BE2C (cell line): ENCODE measurements at places on chromosomes 1 and 21.

DNA sequence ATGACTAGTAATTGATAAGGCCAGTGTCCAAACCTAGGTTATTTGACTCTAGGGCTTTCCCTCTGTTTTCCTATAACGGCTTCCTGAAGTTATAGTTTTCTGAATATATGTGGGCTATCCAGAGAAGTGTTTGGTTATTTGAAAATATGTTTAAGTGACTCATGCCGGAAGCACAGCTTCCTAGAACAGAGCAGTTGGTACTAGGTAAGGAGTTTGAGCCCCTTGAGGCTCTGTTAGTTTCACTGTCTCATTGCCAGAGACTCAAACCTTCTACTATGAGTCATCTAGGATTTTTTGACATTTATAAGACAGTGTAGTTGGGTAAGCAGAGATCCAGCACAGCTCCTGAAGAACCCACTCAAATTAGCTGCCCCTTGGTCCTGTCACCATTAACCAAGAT lies 27.1 kb upstream of the LEPR start:
- no peak for DNase-seq

DNA sequence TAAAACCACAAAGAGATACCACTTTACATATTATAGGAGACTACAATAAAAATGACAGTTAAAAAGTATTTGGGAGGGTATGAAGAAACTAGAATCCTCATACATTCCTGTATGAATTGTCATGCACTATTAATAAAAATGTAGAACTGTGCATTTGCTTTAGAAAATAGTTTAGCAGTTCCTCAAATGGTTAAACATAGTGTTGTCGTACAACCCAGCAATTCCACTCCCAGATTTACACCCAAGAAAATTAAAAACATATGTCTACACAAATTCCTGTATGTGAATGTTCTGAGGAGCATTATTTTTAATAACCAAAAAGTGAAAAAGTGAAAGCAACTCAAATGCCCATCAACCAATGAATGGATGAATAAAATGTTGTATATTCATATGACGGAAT lies 23.1 kb upstream of the PDE4B start:
- no peak for DNase-seq

DNA sequence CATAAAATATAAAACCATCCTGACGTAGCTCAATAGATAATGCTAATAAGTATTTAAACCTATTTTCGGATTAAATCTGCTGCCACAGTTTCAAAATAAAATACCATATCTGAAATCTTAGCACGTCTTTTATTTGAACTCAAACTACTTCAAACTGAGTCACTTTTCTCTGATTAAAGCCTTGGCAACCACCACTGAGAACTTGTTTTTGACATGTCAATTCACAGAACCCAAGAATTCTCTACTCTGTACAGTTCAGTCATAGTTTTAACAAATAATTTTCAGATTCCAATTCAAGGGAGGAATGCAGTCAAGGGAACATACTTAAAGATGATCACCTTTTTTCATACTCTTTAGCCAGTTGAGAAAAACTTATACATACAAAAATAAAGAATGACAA lies 643.2 kb downstream of the KCNT2 start:
- no peak for DNase-seq

- no peak for DNase-seq
These were observed 229.6 kb upstream of the JUN start for GRCh38 chr1:59013276-59013927.

DNA sequence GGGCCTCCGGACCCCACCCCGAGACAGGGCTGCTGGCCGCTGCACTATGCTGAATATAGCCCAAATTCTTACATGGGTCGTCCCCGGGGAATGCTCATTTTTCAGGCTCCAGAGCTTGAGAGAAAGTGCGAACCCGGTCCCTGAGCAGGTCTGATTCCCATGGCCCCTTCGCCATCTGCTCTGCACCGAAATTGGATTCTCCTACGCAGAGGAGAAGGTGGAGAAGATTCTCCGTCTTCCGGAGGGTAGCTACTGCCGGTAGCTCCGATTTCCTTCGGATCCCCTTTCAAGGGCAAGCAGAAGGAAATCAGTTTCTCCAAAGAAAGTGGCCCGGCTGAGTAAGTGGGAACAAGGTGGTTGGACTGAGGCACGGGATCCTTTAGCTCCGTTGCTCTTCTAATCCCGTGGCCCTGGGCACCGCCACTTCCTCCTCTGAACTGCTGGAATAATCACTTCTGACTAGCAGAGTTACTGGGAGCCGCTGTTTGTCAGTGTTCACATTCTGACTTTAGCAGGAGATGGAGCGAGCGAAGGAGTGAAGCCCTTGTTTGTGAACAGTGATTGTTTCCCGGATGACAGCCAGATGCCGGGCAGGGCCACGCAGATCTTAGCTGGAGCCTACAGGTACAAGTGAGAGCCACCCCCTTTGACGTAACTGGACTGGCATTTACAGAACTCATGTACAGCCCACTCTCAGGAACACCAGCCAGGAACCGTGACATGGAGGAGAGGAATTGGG lies 1.1 kb upstream of the ZNF496 start:
- no peak for DNase-seq

DNA sequence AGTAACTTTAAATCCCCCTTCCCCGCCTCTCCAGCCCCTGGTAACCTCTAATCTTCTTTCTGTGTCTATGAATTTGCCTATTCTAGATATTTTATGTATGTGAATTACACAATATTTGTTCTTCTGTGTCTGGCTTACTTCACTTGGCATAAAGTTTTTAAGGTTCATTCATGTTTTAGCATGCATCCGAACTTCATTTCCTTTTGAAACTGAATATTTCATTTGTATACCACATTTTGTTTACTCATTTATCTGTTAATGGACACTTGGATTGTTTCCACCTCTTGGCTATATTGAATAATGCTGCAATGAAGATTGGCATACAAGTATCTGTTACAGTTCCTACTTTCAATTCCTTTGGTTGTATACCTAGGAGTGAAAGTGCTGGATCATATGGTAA lies 205.3 kb downstream of the TM2D1 start:
- DNase-seq, result no peak

DNA sequence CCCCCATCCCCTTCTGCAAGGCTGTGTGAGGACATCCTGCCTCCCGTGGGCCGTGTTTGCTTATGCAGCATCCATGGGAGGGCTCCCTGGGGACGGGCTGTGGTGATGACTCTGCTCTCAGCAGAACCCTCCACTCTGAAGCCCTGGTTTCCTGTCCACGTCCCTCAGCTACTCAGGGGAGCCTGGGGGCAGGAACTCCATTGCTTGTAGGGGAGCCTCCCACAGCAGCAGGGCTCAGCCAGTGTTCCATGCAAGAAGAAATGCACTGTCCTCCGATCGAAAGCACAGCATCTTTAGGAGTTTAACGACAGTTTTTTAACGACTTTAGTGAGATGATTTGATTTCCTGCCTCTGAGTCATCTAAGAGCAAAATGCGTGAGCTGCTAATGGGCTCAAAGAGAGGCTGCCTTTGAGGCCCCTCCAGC lies 8.3 kb upstream of the KCNAB2 start:
- peak; percentile 85 for DNase-seq

- DNase-seq, result no peak
These were observed 84.2 kb downstream of the ASH1L start for GRCh38 chr1:155478270-155478852.

- DNase-seq, result no peak
These were observed 19.4 kb upstream of the EFNA1 start for GRCh38 chr1:155108296-155108695.

DNA sequence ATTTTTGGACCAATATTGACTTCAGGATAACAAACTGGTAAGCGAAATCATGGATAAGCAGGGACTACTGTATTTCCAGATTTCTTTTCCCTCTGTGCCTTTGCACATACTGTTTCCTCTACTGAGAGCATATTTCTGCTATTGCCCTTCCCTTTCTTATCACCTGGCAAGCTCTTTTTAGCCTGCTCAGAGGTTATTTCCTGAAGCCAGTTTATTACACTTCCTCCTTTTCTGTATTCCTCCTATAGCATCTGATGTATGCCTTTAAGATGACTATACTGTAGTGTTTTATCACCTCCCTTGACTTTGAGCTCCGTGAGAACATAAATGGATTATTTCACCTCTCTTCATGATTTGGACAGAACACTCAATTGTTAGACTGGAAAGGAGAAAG lies 49.0 kb downstream of the MAGI3 start:
- DNase-seq, result no peak

DNA sequence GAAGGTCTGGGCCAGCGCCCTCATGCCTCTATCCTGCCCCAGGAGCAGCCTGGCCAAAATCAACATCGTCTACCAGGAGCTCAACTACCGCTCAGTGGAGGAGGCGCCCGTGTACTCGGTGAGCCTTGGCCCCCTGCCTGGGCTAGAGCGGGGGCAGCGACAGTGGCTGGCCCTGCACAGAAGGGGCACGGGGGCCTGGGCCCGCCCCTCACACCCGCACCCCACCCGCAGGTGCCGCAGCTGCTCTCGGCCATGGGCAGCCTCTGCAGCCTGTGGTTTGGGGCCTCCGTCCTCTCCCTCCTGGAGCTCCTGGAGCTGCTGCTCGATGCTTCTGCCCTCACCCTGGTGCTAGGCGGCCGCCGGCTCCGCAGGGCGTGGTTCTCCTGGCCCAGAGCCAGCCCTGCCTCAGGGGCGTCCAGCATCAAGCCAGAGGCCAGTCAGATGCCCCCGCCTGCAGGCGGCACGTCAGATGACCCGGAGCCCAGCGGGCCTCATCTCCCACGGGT lies 10.8 kb downstream of the SCNN1D start:
- DNase-seq, result peak; percentile 69

DNA sequence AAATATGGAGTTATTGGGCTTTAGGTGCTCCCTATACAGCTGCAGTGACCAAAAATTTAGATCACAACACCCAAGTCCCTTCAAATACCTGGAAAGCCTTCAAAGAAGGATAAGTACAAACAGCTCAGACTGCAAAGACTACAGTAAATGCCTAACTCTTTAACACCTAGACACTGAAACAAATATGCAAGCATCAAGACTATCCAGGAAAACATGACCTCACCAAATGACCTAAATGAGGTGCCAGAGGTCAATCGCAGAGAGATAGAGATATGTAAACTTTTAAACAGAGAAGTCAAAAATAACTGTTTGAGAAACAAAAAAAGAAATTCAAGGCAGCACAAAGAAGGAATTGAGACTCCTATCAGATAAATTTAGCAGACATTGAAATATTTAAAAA lies 753.8 kb upstream of the B3GALT2 start:
- DNase-seq, result no peak

DNA sequence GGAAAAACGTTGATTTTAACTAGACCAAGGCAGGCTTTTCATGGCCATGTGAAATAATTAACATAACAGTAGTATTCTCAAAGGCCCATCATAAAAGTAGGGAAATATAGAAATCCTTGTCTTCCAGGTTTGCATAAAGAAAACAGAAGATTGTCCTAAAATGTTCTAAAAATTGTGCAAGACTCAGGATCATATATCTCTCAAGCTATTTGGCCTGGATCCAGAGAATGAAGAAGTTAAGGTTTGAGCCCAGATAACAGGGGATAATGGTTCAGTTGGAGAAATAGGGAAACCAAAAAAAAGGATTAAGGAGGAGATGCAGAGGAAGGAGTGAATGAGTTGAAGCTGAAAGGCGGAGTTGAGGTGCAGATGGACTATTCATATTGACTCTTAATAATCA lies 555.5 kb upstream of the NR5A2 start:
- no peak for DNase-seq

DNA sequence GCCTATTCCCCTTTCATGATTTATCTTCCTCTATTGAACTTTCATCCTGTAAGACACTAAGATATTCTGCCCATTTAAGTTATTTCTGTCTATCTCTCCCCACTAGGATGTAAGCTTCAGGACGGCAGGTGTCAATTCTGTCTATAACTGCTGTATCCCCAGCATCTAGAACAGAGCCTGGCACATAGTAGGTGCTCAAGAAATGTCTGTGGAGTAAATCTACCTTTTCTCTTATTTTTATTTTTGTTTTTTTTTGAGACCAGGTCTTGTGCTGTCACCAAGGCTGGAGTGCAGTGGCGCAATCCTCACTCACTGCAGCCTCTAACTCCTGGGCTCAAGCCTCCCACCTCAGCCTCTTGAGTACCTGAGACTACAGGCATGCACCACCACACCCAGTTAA lies 5.6 kb downstream of the CD52 start:
- DNase-seq, result no peak

GRCh38 chr1:65309304-65310077 lies at the start of gene DNAJC6:
TSS of gene DNAJC6 (plus strand) at chr1:65309543. CDS start at chr1:65309746, 203 bp downstream.
- peak; percentile 62 for DNase-seq

- peak; percentile 70 for DNase-seq
These were observed 25.7 kb downstream of the PRMT2 start for GRCh38 chr21:46661211-46661625.

DNA sequence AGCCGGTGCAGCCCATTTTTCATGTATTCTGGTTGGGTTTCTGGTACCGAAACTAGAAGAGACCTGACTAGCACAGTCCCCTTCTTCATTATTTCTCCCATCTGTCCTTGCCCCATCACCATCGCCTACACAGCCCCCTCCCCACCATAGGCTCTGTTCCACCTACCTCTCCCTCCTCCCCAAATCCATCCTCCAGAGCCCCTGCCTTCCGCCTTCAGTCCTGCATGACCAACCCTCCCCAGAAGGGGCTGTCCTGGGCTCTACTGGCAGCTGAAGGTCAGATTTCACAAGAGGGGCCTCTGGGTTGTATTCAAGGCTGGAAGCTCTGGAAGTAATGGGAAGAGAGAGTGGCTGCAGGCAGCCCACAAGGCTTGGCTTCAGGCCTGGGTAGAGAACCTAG lies 55.2 kb downstream of the SDC3 start:
- DNase-seq, result no peak

GRCh38 chr1:13878451-13878850 lies 178.5 kb downstream of the PRDM2 start:
- no peak for DNase-seq

GRCh38 chr1:178098262-178098661 lies 4.4 kb downstream of the RASAL2 start:
- DNase-seq, result no peak
